Activated CD8-positive, alpha-beta memory T cell treated with anti-CD3 and anti-CD28 coated beads for 24 hours (primary cell): ENCODE measurements at places on chromosomes 3 and 15.

- no peak for DNase-seq
Observed at GRCh38 chr3:5233026-5233425, 45.5 kb downstream of the EDEM1 start.

DNA sequence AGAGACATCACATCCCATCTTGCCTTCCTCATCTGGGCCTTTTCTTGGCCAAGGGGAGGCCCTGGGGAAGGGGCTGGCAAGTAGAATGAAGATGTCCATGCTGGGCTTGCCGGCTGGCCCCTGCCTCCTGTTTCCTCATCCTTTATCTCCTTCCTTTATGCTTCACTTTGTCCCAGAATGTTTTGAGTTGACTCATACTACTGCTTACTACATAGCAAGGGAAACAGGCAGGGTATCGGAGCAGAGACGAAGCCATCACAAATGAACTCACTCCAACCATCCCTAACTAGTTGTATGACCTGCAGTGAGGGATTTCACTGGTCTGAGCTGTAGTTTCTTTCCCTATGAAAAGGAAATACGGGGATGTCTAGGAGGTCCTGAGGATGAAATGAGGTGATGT is 66.0 kb downstream of the CHDH start:
- DNase-seq, result no peak

GRCh38 chr3:70947579-70947978 is 635.1 kb upstream of the MDFIC2 start:
- no peak for DNase-seq

- DNase-seq, result no peak
Observed at GRCh38 chr15:51907136-51907862, 64.3 kb downstream of the LEO1 start.

- no peak for DNase-seq
Observed at GRCh38 chr3:141465221-141465620, 21.6 kb upstream of the RASA2 start.

DNA sequence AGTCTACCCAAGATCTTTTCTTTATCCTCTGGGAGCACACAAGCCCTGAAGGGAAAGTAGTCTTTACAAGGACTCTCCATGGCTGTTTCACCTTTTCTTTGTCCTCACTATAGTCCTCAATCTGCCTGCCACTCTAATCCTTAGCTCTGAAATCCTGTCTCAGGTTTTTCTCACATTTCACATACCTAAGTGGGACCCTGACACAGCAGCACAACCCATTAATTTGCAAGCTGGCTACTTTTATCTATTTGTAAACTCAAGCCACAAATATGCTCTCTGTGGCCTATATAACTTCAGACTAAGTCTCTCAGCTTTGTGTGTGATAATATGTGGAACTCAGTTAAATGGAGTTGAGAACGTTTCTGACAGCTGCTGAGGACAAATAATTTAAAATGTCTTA is 19.8 kb downstream of the SIN3A start:
- DNase-seq, result no peak

- DNase-seq, result no peak
Observed at GRCh38 chr3:64739971-64740631, 52.3 kb upstream of the ADAMTS9 start.

DNA sequence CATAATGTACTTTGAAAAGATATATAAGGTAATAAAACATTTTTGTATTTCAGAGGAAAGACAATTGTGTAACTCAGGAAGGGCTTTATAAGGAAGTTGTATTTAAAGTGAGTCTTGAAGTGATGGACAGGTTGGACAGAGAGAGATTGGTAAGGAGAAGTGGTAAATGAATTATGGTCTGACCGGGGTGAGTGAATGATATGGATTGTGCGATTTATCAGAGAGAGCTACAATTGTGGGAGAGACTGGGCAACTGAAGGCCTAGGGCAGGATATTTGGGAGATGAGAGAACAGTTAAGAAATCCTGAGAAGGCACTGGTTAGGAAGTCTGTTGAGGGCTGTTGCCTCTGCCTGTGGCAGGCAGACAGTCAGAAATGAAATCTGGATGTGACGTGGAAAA is 14.8 kb downstream of the IL1RAP start:
- DNase-seq, result no peak

- DNase-seq, result no peak
Observed at GRCh38 chr15:63318344-63318743, 40.9 kb downstream of the APH1B start.

DNA sequence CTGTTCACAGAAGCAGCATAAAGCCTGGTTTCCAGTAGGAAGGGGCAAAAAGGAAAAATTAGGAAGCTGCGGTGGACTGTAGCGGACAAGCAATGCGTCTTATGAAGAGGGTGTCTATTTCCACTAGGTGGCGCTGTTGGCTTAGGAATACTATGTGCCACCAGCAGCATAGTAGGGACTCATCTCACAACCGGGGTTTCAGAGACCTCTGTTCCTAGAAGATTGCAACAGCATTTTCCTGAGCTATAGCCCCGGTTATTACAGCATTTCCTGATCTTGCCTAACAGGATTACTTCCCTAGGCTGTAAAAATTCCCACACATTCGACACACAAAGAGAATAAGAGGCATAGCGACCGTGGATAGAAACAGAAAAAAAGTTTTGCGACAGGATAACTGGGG is 683.0 kb downstream of the TBL1XR1 start:
- DNase-seq, result no peak

GRCh38 chr15:91992945-91993344 is 139.4 kb downstream of the SLCO3A1 start:
- DNase-seq, result no peak

- DNase-seq, result no peak
Observed at GRCh38 chr3:142633073-142633472, 36.9 kb downstream of the PLS1 start.

- DNase-seq, result no peak
Observed at GRCh38 chr15:70633103-70633831, 130.1 kb downstream of the UACA start.

DNA sequence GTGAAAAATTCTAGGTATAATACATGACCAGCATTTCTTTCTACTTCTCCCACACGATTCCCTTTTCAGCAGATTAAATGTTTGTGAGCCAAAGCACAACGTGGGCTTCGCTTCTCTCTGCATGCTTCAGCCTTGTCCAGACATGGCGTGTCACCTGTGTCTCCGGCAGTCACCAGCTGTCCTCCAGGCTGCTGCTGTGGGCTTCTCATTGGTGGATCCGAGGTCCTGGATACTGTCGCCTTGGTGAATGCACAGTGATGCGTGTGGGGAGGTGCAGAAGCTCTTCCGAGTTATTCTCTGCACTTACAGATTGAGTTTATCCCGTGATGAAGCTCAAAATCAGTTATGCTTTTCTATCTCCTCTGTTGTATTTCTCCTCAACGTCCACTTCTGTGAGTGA is 23.0 kb upstream of the GOLGA8J start:
- DNase-seq, result no peak
